ENCODE measurements at places on chromosomes 4 and X.

DNA sequence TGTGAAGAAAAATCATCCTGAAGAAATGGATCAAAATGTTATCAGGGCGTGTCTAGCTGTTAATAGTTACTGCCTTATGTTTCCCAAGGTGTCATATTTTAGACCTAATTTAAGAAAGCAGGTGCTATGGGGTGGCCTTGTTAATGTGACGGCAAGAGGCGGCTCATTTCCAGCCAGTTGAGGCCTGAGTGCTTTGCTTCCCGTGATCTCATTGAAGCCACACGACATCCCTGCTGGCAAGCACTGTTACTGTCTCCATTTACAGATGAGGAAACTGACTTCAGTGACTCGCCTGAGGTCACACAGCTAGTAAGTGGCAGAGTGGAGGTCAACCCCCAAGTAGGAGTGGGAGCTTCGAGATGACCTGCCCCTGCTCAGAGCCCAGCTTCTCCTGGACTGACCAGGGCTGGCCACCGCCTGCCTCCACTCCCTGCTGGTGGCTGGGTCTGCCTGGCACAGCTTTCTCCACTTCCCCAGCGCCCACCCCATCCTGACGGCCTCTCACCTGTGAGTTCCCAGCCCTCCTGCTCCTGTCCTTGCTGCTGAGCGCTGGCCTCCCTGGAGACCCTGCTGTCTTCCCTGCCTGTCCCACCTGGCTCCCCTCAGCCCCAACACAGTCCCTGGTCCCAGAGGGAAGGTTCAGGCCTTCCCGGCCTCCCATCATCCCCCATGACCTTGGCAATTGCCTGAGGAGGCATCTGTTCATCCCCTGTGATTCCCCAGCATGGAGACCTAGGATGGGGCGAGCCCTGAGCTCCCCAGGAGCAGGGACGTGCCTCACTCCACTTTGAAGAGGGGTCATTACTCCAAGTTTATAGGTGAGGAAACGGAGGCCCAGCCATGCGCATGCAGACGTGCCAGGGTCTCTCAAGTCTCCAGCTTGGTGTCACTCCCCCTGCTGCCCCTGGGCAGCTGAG lies 47.7 kb upstream of the SORCS2 start:
- no peak for DNase-seq

DNA sequence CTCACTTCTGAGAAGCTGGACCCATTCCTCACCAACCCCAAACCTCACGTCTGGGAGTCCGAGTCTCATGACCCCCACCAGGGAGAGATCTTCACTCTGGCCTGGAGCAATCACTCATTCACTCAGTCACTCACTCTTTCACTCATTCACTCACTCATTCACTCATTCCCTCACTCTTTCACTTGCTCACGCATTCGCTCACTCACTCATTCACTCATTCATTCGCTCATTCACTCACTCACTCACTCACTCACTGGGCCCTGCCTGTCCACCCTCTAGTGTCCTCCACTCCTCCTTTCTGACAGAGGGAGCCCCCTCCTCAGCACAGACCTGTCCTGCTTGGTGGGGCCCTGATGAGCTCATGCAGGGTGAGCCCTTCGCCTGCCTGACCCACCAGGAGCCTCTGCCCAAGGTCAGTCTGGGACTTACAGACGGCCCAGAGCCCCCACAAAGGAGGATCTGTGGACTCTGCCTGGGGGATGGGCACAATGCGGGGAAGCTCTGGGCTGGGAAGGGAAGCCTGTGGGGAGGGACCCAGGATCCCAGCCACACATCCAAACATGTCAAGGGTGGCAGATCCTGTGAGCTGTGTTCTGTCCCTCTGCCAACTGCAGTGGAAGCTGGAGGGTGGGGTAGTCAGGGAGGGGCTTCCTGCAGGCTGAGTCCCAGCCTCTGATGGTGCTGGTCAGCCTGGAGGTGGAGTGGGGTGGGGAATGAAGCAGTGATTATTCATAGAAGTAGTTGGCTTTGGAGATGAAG lies 18.5 kb downstream of the CPZ start:
- DNase-seq: no peak

- DNase-seq: no peak
Observed at GRCh38 chrX:68895778-68896177, 67.0 kb downstream of the EFNB1 start.

- no peak for DNase-seq
Observed at GRCh38 chr4:164109503-164109902, 615.0 kb downstream of the TMA16 start.

- no peak for DNase-seq
Observed at GRCh38 chr4:173257732-173258717, 76.1 kb downstream of the HMGB2 start.

GRCh38 chr4:78627046-78627965 lies 75.7 kb downstream of the ANXA3 start:
- no peak for DNase-seq

DNA sequence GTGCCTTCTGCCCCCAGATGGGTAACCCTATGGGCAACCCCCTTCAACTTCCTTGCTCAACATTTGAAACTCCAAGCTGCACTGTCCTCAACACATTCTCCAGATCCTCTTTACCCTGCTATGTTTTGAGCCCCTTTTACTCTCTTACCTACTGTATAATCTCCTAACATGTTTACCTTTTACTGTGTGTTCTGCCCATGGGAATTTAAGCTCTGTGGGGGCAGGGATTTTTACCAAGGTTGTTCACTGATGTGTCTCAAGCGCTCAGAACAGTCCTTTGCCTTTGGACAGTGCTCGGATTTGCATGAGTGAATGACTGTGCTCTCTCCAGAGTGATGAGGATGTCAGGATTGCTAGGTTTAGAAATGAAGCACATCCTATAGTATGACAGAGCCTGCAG lies 53.2 kb downstream of the SORBS2 start:
- DNase-seq: no peak

Measured in hypothalamus (tissue), 51 donors.